ENCODE measurements at places on chromosomes 6 and 20.
A peak's percentile ranks its signal among the peaks of the same experiment; 100 is the strongest.

DNA sequence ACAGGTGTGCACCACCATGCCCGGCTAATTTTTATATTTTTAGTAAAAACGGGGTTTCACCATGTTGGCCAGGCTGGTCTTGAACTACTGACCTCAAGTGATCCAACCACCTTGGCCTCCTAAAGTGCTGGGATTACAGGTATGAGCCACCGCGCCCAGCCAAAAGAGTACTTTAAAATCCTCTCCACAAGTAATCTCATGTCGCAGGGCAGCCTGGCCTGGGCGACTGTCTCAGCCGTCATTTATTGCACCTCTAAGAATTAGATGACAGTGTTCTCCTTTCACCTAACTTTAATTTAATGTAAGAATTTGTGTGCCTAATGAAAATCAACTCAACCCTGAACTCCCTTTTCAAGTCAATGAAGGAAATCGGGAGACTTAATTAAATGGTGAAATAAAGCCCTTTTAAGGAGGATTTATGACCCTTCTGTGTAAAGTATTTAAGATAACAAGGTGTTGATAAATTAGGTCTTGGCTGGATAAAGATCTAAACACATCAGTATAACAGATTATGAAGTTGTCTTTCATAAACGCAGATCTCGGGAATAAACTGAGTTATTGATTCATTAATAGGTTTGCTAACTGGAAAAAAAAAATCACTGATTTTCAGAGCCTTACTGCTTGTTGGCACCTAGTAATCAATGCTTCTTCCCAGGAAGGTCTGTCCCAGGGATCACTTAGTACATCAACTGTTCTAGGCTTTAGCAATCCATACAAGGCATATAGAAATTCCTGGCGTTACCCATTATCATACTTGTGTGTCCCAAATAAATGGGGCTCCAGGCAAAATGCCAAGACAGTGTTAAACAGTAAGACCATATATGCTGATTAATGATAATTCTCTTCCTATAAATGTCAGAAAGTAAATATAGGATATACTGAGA is 209.3 kb downstream of the GMDS start:
- DNase-seq, result no peak

DNA sequence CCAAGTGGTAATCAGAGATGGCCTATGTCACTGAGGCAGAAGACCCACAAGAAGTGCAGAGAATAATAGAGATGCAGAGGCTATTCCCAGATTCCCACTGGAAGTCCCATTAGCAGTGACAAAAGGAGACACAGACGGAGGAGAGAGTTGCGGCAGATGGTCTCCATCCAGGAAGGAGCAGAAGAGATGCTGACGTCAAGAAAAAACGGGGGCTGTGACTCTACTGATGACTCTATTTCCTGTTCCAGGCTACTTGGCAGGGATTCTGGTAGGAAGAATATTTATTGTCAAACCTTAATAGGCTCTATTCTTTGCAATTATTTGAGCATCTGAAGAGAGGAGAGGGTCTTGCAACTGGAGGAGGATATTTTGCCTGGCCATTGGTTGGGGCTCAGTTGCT is 246.0 kb upstream of the ECI2 start:
- DNase-seq, result no peak

GRCh38 chr6:123810948-123811347 is 7.3 kb downstream of the NKAIN2 start:
- DNase-seq, result no peak

DNA sequence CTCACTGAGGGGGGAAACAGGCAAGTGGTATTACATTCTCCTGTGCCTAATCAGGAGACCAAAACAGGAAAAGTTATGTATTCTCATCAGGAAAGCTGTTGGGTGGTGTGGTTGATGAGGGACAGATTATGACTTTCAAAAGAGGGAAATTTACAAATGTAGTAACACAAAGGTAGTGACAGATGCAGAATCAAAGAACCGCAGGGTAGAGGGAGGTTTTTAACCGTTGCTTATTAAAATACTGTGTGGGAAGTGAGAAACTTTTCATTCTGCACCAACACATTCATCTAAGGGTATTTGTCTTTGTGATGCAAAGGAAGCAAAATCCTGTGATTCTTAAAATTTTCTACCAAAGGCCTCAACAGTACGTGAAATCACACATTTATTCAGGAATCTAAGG is 288.2 kb upstream of the MAN1A1 start:
- no peak for DNase-seq

- DNase-seq, result no peak
Measured at GRCh38 chr20:41483553-41483930, 116.9 kb upstream of the EMILIN3 start.

DNA sequence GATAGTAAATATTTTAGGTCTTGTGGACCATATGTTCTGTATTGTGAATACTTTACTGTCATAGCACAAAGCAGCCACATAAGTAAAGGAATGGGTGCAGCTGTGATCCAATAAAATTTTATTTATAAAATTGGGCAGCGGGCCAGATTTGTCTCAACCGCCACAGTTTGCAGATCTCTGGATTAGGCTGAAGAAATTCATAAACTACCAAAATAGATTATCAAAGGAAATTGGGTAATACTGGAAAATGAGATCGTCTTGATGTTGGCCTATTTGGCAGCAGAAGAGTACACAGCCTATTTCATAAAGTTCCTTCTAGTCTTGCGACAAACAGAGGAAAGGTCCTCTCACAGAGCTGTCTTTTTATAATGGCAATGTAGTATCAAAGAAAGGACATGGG is 69.8 kb downstream of the DZANK1 start:
- DNase-seq, result no peak

DNA sequence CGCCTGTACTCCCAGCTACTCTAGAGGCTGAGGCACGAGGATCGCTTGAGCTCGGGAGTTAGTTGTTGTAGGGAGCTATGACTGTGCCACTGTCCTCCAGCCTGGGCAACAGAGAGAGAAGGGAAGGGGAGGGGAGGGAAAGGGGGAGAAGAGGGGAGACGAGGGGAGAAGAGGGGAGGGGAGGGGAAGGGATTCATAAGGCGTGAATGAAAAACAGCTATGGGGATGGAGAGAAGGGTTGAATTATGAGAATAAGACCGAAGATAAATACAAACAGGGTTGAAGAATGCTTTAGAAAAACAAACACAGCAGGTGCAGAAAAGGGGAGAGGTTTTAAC is 106.0 kb downstream of the TRIM27 start:
- no peak for DNase-seq

- no peak for DNase-seq
Measured at GRCh38 chr6:75147512-75147911, 58.3 kb downstream of the COL12A1 start.

GRCh38 chr6:12572896-12573827 is 143.4 kb upstream of the PHACTR1 start:
- no peak for DNase-seq

DNA sequence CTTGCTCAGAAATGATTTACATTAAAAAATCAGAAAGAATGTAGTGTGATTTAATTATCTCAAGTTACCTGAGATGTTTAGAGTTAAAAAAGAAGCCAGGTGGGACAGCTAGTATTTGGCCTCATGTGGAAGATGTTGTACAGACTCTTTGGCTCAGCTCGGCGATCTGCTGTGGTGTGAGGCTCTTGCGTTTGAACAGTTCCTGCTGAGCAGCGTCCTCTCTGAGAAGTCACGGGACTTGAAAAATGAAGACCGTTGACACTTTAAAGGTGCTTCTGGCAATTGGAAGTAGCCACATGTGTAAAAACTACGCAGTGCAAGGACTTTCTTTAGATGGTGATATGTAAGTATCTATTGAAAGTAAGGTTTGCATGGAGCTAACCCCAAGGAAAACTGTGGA is 169.0 kb downstream of the BACH2 start:
- DNase-seq, result no peak

GRCh38 chr6:32148289-32149091 is 3.2 kb downstream of the PRRT1 start:
- peak; percentile 78 for DNase-seq

GRCh38 chr6:107132330-107132954 is 17.1 kb upstream of the BEND3 start:
- DNase-seq, result no peak

GRCh38 chr6:25458485-25458884 is 179.3 kb downstream of the CARMIL1 start:
- DNase-seq, result no peak

DNA sequence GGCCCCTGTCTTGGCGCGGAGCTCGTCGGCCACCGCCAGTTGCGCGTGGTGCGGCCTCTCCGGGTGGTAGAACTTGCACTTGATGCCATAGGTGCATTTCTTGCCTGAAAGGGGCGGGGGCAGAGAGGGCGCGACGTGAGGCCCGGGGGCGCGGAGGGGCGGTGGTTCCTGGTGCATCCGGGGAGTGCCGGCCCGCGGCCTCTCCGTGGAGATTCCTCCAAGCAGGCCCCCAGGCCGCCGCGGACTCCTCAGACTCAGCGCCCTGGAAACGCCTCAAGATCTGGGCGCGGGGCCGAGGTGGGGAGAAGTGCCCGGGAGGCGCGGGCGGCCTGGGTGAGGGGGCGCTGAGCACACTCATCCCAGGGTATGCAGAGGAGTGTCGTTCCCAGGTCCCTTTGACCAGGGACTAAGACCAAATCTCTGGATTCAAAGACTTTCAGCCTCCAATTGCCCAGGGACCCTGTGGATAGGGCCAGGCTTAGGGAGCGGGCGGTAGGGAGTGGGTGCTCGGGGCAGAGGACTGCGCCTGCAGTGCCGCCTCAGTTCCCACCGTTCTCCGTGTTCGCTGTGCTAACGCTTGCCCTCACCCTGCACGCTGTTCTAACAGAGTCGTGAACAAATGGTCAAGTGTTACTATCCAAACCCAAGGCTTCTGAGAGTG is 33.3 kb downstream of the ZC3H12D start:
- DNase-seq, result no peak

GRCh38 chr6:46626228-46626909 is 26.2 kb downstream of the CYP39A1 start:
- DNase-seq, result no peak

DNA sequence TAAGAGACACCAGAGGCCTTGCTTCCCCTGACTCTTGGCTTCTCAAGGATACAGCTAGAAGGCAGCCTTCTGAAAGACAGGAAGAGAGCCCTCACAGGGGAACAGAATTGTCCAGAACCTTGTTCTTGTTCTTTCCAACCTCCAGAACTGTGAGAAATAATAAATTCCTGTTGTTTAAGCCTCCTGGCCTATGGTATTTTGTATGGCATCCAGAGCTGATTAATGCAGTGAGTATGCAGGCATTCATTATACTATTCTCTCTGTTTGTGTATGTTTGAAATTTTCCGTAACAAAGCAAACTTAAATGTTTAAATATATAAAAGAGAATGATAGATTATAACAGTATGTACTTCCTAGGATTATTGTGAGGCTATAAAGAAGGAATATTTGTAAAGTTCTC is 903.4 kb upstream of the FLRT3 start:
- no peak for DNase-seq

DNA sequence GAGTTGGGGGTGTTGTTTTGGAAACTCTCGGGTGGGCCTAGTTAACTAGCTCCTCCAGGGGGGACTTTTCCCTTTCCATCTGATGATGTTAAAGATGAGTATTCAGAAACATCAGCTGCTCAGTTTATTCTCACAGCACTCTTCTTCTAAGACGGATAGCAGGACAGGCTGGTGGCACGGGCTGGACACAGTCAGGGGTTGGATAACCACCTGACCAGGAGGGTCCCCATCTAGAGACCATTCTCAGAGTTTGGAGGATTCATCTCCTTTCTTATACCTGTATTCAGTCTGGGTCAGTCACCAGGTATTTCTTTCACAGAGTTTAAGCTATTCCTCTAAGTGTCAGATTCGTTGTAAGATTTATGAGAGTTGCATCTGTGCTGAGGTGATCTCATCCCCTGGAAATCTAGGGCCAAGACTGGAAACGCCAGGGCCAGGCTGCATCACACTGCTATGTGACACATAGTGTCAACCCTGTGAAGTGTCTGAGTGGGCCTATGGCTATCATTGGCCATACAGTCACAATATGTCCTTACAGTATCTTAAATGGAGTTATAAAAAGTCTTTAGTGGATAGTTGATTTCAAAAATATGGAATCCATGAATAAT is 111.7 kb downstream of the FAM50B start:
- DNase-seq, result no peak

DNA sequence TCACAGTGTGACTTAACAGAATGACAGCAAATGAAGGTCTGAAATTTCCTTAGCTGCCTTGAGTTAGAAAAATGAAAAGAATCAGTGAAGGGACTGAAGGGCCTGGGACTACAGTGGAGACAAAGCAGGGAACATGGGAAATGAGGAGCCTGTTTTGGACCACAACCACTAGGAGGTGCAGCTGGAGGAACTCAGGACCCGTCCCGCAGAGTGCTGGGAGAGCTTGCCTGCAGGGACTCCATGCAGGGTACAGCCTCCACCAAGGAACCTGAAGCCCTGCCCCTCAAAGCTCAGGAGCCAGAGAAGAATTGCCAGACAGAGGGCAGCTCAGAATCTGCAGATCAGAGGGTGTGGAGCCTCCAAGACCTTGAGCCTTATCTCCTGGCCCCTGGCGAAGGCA is 50.7 kb downstream of the LRFN2 start:
- no peak for DNase-seq

GRCh38 chr20:25046181-25046641 is 11.7 kb downstream of the ACSS1 start:
- no peak for DNase-seq

DNA sequence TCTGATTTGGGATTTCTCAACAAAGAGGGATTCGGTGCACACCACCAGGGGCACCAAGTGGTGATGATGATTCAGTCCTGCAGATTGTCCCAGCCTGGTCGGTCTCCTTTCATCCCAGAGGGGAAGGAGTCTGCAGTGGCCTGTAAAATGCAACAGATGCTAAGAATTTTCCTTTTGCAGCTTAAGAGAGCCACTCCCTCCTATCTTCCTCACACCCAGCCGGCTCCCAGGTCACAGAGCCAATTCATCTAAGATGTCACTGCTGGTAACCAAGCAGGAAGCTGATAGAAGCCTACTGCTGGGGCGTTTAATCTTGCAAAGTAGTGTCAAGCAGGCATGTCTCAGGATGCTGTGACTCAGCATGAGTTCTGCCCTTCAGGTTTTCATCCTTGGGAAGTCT is 203.8 kb upstream of the LRFN2 start:
- DNase-seq, result no peak

DNA sequence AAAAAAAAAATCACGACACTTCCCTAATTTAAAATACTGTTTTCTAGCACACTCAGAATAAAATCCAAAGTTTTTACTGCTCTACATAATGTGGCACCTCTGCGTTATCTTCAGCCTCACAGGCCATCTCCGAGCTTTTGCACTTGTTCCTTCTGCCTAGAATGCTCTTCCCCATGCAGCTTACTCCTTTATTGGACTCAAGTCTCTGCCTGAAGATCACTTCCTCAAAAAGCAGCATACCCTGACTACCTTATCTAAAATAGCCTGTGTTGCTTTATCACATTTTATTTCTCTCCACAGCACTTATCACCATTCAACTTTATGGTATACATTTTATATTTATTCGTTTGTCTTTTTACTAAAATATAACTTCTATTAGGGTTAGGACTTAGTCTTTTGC is 2.3 kb downstream of the ZNF322 start:
- no peak for DNase-seq

- no peak for DNase-seq
Measured at GRCh38 chr6:147001621-147002020, 202.6 kb upstream of the STXBP5 start.

DNA sequence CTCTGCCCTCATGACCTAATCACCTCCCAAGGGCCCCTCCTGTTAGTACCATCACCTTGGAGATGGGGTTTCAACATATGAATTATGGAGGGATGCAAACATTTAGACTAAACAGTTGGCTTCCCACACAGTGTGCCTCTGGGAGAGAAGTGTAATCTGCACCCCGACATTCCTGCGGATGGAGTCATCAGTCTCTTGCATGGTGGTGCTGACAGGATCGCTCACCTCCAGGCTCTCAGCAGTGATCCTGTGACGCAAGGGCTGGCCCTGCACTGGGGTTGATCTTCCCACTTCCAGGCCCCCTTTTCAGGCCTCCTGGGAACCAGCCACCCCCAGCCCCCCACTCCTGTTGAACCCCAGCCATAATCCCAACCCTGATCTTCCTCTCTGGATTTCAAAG is 16.0 kb upstream of the PI16 start:
- no peak for DNase-seq
